Forelimb muscle (tissue), 1 donor: ENCODE measurements at places on chromosomes 4 and X.

GRCh38 chr4:184590196-184590595 lies 59.1 kb downstream of the CASP3 start:
- DNase-seq, result no peak

- DNase-seq, result no peak
Observed at GRCh38 chrX:136585960-136586359, 53.9 kb downstream of the VGLL1 start.

DNA sequence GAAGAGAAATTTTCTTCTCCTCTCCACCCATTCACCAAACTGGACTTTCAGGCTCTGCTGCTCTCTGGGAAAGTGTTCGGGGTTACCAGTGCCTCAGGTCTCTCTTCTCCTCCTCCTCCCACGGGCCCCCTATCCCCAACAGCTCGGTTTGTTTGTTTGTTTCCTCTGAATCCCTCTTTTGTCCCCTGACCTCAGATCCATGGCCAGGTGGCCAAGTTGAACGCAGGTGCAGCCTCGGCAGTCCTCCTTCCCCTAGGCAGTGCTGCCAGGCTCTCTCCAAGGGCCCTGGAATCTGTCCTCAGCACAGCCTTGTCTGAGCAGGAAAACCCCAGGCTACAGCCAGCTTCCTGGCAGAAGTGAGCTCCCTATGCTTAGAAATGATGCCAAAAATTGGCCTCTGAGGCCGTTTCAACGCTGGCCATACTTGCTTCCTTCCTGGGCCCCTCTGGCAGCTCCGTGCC lies 60.0 kb downstream of the FHDC1 start:
- no peak for DNase-seq

- peak; percentile 83 for DNase-seq
Observed at GRCh38 chr4:13920901-13921300, 293.4 kb upstream of the BOD1L1 start.

DNA sequence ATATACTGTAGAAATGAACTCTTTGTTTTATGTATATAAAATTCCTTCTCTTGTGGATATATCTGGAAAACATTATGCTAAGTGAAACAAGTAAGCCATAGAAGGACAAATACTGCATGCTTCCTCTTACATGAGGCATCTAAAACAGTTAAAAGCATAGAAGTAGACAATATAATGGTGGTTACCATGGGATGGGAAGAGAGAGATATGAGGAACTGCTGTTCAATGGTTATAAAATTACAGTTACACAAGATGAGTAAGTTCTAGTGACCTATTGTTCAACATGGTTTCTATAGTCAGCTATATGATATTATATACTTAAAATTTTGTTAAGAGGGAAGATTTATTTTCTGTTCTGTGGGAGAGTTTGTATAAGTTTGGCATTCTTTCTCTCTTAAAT lies 43.4 kb downstream of the HTRA3 start:
- DNase-seq, result no peak

DNA sequence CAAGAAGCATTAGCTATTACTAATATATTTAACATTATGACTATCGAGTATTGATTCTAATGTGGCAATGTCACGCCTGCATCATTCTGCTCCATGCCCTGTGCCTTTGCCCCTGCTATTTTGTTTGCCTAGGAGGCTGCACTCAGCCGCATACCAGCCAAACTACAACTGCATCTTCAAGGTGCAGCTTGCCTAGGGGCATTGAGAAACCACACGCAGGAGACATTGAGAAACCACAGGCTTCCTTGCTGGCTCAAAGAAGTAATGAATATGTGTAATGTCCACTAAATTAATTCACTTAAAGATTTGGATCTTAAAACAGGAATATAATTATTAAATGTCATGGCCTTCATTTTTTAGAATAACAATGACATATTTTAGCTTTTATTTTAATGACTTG lies 683.6 kb upstream of the TENM3 start:
- no peak for DNase-seq

- DNase-seq, result no peak
Observed at GRCh38 chr4:13207226-13207625, 276.9 kb downstream of the RAB28 start.

DNA sequence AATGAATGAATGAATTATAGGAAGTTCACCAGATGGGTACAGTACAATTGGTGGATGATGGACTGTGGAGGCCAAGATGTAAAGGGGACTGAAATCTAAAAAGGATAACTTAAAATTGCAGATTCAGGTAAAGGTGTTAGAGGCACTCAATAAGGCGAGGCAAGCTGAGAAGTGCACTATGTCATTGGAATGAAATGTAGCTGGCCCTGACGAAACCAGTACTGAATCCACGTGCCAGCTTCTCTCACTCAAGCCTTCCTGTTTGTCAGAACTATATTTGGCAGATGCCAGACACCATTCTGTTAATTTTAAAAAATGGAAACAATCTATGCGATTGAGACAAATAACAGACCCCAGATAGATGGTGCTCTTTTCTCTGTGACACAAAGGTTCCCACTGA lies 1039.1 kb upstream of the TENM3 start:
- DNase-seq, result no peak

DNA sequence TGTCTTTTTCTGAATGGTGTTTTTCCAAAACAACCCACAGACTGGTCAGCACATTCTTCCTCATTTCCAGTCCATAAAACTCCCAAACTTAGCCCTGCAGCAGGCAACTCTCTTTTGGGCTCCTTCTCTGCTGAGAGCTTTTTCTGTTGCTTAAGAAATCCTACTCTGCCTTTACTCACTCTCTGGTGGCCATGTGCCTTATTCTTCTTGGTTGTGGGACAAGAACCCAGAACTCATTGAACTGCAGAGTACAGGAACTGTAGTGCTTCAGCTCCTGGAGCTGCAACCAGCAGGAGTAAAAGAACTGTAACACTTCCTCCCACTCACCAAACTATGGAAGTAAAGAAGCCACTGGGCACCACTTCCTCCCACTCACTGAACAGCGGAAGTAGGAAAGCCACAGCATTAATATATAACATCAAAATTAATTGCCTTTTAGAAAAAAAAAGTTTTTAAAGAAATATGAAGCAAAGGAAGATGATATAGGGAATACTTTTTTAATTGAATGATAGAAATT lies 864.1 kb upstream of the PCDH10 start:
- no peak for DNase-seq

GRCh38 chr4:156558373-156559025 lies 413.1 kb downstream of the PDGFC start:
- no peak for DNase-seq

DNA sequence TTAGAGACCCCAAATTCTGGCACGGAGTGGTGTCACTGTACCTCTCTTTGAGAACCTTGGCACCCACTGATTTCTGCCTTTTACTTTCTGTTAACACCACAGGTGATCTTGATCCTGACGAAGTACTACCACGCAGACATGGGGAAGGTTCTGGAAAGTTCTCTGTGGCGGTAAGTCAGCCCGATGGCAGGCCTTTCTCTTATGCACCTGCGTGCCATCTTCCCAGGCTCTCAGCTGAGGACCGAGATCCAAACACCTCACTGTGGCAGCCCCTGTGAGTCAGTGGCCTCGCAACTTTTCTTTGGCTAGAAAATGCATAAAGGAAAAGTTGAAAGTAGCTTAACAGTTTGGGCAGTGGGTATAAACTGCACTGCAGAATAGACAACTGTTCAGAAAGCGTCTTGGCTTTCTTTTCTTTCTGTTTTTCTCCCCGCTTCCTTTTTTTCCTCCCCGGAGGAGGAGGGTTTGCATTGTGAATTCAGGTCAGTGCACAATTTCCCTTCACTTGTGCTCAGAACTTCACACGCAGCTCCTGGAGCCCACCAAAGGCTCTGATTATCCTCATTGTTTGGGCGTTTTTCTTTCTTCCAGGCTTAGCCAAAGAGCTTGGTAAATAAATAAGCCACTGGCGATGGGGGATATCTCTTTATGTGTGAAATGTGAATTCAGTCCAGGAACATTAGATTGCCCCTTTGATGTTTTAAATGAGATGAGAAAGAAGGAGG lies 38.4 kb downstream of the PSAPL1 start:
- no peak for DNase-seq

- peak; percentile 31 for DNase-seq
Observed at GRCh38 chrX:67780694-67781109, 236.9 kb downstream of the AR start.

- no peak for DNase-seq
Observed at GRCh38 chr4:152247271-152247975, 288.5 kb downstream of the FBXW7 start.

- DNase-seq, result no peak
Observed at GRCh38 chrX:140149761-140150160, 184.4 kb upstream of the CXorf66 start.

DNA sequence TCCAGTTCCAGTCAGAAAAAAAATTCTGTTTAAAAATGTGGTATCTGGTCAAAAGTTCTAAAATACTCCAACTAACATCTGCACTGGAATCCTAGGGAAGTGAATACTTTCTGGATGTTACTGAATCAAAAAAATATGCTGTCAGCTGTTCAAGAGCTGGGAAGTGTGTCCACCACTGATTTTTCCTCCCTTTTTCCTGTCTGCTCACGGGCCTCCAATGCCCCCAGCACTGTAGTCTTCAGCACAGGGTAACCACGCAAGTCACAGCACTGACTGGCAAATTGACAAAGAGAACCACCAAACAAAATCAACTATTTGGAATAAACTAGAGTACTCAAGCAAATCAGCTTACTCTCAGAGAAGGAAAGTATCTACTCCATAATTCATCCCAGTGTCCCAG lies 9.9 kb downstream of the VEGFC start:
- DNase-seq, result no peak

DNA sequence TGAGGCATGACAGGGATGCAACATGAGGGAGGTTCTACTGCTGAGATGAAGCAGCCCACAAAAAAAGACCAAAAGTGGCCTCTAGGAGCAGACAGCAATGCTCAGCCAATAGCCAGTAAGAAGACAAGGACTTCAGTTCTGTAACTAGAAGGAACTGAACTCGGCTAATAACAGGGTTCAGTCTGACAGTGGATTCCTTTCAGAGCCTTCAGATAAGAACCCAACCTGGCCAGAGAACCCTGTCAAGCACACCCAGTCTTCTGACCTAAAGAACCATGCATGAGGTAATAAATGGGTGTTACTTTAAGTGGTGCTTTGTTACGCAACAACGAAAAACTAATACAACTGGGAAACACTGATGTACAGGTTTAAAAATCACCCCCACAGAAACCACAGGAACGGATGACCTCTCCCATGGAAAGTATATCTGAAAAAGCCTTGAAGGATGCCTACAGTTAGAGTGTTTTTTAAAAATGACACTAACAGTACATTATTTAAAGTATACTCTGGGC lies 94.6 kb downstream of the PAPSS1 start:
- no peak for DNase-seq

DNA sequence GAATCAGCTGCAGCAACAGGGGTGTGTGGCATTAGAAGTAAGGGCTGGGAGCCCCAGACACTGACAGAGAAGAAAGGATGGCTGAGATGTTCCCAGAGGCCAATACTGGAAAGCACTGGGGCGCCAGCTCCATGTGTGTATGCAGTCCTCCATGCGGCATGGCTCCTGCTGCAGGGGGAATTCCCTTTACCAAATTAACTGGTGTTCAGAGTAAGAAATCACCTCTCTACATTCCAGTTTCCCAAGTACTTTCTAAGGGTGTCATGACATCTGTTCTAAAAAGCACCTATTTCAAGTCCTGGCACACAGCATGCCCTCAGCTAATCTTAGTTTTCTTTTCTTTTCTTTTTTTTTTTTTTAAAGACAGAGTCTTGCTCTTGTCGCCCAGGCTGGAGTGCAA lies 98.0 kb downstream of the MAML3 start:
- DNase-seq, result no peak

GRCh38 chr4:94519019-94519418 lies 67.3 kb downstream of the PDLIM5 start:
- no peak for DNase-seq

DNA sequence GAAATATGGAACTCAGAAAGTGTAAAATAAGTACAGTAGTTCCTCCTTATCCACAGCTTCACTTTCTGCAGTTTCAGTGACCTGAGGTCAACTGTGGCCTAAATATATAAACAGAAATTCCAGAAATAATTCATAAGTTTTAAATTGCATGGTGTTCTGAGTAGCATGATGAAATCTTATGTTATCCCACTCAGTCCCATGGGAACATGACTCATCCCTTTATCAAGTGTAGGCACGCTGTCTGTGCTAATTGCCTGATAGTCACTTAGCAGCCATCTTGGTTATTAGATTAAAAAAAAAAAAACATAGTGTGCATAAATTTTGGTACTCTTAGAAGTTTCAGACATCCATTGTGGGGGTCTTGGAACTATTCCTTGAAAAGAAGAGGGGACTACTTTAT lies 983.4 kb upstream of the ADGRL3 start:
- DNase-seq, result no peak

- no peak for DNase-seq
Observed at GRCh38 chr4:8370835-8371595, 69.5 kb downstream of the ACOX3 start.

DNA sequence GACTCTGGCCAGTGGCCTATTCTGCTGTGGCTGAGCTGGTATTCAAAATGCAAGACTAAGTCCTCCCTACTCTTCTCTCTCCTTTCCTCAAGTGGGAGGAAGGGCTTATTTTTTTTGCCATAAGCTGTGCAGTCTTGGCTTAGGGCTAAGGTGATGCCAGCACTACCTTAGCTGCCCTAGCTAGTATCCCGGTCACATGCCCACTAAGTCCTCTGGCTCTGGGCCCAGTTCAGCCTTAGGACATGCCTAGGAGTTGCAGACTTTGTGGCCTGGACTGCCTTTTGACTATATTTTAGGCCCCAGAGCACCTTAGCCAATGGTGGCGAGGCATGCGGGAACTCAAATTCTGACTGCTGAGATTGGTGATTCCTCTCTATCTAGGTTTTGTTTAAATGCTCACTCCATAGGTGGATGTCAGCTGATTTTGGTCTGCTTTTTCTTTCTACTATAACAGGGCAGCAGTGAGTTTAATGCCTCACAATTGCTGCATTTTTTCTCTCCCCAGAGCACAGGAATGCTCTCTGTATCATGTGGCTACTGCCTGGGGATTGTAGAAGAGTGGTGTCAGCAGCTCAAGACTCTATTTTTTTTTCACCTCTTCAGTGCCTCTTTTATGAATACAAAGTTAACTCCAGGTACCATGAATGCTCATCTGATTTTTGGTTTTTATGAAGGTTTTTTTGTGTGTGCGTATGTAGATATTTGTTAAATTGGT lies 472.9 kb upstream of the GRID2 start:
- DNase-seq, result no peak

GRCh38 chrX:137479386-137479785 lies 86.5 kb upstream of the ZIC3 start:
- no peak for DNase-seq
